ENCODE measurements at places on chromosomes 3 and 15.

GRCh38 chr3:176523114-176523513 lies 674.2 kb downstream of the TBL1XR1 start:
- no peak for DNase-seq

DNA sequence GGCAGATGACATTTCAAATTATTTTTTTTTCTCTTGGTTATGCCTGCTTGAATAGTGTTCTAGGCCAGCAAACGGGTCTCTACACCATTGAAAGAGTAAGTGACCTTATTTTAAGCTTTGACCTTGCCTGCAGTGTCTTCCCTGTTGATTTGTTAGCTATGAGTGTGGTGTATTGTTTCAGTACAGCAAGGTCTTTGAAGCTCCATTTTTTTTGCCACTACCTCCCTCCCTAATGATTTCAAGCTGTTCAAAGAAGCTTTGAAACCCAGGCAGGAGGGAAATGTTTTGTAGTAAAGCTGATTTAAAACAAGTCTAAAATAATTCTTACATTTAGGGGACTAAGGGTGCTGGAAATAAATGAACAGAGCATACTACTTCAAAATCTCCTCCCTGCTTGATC lies 1249.8 kb downstream of the ROBO1 start:
- no peak for DNase-seq

- no peak for DNase-seq
Observed at GRCh38 chr3:164200053-164200823, 878.1 kb downstream of the SI start.

- no peak for DNase-seq
Observed at GRCh38 chr3:187920030-187920429, 174.8 kb upstream of the BCL6 start.

GRCh38 chr3:3628676-3629328 lies 170.4 kb upstream of the LRRN1 start:
- DNase-seq = no peak

- DNase-seq = no peak
Observed at GRCh38 chr15:72315706-72316370, 4.1 kb downstream of the CELF6 start.

- no peak for DNase-seq
Observed at GRCh38 chr3:46921871-46922271, 44.4 kb downstream of the PTH1R start.

DNA sequence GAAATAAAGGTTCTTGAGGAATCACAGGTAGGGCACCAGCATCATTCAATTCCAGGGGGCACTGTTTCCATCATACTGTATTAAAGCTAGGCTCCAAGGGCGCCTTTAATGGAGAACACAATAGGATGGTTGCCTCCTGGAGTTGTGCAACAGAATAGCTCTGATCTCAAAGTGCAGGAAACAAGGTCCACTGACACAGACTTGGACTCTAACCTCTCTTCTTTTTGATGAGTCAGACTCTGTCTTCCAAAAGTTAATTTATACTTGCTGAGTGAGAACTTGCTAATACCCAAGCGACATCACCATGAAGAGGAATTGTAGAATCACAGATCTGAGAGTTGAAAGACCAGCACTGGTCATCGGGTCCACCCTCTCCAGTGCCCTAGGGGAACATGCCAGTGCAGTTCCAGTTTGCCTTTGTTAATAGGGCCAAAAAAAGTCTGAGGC lies 94.4 kb upstream of the PHLDB2 start:
- no peak for DNase-seq

DNA sequence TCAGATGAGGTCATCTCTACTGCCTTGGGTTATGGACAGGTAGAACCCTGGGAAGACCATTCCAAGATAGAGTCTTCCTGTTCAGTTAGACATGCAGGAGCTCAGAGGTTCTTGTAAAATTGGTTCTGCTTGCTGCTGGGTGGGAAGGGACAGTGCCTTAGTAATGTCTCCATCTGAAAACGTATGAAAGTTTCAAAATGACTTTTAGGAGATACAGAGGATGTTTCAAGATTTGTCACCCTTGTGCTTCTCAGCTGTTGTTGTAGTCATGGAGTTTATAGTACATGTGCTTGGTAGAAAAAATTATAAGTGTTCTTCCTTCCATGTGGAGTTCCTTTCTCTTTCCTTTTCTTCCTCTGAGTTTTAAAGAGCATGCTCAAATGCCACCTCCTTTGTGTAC lies 885.2 kb upstream of the CFAP20DC start:
- no peak for DNase-seq

DNA sequence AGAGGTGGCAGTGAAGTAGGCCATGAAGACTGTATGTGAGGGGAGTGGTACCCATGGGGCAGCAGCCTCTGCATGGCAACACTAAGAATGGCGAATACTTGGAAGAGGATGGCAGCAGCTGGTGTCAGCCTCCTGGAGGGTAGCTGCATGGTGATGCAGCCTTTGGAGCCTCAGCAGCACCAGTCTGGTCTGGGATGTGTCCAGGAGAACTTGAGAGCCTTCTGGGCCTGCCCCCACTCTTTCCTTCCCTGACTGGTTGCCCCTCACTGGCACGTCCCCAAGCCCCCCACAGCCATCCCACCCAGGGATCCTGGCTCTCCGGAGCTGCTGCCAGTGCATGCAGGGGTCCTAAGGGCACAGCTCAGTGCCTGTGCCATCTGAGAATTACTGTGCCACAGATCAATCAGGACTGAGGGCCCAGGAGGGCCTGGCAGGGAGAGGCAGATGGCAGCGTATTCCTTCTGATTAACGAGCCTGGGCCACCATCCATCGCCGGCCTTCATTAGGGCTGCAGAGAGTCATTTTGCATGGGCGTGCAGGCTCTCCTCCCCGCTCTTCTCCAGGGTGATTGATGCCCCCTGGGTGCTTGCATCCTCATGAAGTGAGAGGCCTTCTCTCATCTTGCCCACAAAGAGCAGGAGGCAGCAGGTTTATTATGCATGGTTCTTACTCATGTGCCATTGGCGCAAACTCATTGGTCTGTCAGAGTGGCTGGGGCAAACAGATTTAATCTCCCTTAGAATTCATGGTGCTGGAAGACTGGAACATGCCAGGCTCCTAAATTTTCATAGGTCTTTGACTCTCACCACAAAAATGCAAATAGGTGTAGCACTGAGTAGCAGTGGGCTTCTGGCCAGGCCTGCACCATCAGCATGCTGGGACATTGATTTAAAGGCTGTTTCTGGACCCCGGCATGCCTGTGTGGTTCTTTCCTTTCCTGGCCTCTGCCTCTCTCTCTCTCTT lies 116.8 kb downstream of the EPHB1 start:
- DNase-seq = no peak

DNA sequence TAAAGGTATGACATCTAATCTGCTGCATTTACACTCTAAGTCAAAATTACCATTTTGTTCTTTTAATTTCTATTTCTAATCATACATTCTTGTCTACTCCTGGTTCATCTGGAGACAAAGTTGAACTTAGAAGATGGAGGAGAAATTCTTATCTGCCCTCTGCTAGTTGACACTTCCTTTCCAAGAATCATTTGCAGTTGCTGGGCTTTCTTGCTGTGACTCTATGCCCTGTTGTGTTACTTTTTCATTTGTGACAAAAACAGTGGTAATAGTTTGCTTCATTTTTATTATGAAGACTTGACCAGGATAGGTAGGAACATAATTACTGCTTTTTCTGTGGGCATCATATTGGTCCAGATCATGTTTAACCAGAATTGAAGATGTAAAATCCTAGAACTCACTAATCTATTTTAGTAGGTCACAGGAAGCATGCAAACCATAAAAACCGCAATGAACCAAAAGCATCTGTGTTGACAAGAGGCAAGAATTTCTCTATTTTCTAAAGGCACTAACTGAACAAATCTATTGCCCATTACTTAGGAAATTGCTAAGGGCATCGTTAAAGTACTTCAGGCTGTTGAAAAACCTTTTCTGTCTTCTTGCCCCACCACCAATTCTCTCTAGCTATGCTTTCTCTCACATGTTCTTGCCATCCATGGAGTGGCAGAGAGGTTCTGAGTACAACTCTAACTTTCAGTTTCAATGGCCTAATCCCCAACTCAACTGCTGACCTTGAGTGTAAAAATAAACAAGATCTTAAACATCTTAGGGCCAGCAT lies 4.2 kb upstream of the CCR2 start:
- no peak for DNase-seq

- no peak for DNase-seq
Observed at GRCh38 chr3:53650424-53650823, 156.0 kb downstream of the CACNA1D start.

DNA sequence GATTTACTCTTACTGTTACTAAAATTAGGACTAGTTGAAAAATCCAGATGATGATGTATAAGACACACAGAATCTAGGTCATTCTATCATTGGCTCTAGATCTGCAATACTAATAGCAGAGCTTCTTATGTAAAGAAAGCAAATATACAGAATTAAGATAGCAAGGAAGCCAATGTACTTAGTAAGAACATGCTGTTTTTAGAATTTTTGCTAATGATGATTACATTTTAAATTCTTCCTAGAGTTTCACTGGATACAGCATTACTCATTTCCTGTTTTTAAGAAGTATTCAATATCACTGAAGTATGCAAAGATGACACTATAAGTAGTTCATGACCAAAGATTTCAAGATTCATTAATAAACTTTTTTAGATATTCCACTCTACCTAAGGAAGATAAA lies 60.7 kb downstream of the CFAP20DC start:
- DNase-seq = no peak

DNA sequence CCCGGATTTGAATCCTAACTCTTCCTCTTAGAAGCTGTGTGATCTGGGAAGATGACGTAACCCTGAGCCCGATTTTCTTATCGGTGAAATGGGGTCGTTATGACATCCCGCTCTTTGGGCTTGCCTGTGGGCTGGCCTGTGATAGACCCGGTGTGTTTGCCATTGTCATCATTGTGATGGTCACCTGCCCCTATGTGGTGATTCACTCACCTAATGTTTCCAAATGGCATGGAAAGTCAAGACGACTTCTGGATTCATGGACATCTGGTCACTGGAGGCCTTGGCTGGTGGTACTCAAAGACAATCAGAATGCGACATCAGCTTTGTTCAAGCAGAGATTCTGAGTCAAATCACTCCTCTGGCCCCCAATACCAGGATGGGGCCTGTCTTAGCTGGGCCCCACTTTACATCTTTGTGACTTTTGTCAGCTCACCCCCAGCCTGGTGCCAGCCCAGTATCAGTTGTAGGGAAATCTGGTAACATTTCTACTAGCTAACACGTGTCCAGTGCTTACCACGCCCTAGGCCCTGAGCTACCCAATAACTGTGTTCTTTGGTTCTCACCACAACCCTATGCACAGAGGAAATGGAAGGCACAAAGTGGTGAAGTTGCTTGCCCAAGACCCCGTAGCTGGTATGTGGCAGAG lies 2.8 kb downstream of the TMEM43 start:
- peak; percentile 59 for DNase-seq

DNA sequence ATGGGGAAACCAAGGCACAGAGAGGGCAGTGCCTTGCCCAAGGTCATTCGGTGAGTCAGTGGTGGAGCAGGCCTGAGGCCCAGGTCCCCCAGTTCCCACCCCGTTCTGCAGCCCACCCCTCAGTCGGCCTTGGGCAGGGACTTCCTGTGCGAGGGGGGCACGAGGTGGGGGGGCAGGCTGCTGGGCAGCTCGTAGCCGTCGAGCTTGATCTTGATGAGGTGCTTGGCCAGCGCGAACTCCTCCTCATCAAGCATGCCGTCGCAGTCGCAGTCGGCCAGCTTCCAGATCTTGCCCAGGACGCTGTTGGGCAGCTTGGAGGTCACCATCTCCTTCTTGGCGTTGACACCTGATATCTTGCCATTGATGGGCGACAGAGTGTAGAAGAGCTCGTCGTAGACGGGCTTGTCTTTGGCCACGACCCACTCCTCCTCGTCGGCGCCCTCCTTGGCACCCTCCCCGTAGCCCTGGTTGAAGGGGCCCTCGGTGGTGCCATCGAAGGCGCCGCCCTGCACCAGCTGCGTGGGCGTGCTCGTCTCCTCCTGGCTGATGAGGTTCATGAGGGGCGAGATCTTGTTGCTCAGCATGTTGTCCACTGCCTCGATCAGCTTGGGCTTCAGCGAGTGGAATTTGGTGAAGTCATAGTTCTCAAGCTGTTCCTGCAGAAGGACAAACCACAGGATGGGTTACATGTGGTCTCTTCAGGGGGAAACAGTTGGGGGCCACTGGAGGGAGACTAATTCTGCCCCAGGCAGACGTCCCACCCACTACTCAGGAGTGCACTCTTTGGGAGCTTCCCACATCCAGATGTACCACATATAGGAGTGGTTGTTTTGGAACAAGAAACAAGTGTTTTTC lies 6.9 kb upstream of the SPTBN5 start:
- DNase-seq = no peak

GRCh38 chr3:128143496-128143895 lies 9.8 kb upstream of the EEFSEC start:
- no peak for DNase-seq

DNA sequence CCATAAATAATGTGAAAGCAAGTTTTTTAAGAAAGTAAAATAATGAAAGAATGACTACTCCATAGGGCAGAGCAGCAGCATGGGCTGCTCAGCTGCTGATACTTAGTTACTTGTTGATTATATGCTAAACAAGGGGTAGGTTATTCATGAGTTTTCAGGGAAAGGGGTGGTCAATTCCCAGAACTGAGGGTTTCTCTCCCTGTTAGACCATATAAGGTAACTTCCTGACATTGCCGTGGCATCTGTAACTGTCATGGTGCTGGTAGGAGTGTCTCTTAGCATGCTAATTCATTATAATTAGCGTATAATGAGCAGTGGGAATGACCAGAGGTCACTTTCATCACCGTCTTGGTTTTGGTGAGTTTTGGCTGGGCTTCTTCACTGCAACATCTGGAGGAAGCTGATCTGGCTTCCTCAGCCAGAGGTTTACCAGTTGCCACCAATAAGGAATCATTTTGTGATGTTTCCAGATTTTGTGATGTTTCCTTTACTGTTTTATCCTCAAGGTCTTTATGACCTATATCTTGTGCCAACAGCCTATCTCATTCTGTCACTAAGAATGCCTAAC lies 121.8 kb upstream of the CHL1 start:
- no peak for DNase-seq

DNA sequence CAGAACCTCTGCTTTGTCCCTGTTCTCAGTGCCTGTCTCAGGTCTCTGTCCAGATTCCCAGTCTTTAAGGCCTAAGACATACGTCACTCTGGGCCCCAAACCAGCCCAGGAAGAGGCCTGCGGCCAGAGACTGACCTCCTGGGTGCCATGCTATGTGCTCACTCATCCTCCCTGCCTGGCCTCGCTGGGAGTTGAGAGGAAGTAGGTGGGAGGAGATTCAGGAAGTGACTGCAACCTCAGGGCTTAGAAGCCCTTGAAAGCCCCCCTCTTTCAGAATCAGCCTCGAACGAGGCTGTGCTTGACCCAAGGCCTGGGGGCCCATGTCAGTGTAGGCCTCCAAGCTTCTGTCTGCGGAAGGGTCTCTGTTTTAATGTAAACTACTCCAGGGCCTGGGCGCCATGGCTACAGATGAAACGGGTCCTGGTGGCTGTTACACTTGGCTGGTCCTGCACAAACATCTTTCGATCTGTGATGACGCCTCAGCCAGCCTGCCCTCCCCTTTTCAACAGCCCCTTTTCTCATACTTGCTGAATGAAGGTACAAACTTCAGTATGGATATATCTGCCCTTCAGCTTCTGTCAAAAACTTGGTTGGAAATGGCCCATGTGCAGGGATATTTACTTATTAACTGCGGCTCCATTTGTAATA lies 11.7 kb downstream of the RASGRF1 start:
- DNase-seq = no peak
